Temporal lobe (tissue), 4 donors: ENCODE measurements at places on chromosomes 13 and 19. TPM values are rescaled to one million over a fixed set of nuclear protein-coding genes. Genes with fewer than 3 reads are reported as not detected.

Gene OR10H3
- not detected for total RNA-seq

Gene CEACAM16
- not detected for total RNA-seq

Gene KLF16
- total RNA-seq, result 3.4 TPM

Gene FGF21
- total RNA-seq, result not detected
